ENCODE measurements at places on chromosomes 7 and 10. TPM values are rescaled to one million over a fixed set of nuclear protein-coding genes. Genes with fewer than 3 reads are reported as not detected.

GRCh38 chr10:91635401-91636400 is 2.8 kb upstream of the PPP1R3C start:
- no peak for DNase-seq

DNA sequence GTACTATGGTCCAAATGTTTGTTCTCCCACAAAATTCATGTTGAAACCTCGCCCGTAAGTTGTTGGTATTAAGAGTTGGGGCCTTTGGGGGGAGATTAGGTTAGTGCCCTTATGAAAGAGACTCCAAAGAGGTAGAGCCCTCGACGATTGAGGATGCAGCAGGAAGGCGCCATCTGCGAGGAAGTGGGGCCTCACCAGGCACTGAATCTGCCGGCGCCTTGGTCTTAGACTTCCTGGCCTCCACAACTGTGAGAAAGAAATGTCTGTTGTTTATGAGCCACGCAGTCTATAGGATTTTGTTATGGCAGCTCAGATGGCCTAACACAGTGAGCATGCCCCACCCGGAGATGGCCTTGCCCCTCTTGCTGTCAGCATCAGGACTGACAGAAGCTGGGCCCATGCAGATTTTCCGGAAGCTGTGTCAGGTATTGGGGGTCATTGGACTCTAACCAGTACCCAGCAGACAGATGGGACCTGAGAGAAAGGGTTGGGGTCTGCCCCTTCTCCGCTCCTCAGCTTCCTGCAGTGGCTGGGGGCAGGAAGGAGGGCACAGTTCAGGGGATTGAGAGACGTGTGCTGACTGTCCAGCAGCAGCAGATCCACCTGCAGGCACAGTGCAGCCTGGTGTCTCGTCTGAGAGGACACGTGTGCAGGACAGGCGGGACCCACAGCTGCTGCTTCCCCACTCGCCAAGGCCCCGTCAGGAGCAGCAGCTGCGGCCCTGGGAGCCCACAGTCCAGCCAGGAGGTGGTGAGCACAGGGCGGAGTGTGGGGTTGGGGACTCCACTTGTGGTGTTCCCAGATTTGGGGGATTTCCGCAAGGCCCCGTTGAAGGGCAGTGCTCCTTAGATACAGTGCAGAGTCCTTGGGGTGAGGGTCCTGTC is 47.8 kb downstream of the MGMT start:
- DNase-seq = no peak

DNA sequence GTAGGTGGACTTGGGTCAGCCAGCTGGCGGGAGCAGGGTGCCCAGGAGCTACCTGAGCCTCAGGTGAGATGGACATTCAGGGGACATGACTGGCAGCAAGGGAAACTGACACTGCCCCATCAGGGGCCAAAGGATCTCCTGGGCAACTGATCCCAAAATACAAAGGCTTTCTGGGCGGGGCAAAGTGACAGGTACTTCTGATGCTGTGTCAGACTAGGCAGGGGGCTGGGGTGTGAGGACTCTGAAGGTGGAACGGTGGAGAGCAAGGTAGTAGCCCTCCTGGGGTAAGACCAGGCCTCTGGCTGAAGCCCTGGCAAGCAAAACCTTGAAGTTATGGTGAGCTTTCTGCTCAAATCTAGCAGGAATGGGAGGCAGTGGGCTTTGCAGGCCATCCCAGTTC is 4.4 kb downstream of the OPN4 start:
- no peak for DNase-seq

The TMEM176B gene
- 3.1 TPM for polyA plus RNA-seq

GRCh38 chr10:131168238-131168875 is 143.2 kb downstream of the TCERG1L start:
- no peak for DNase-seq

GRCh38 chr7:35993676-35994606 is 159.1 kb upstream of the EEPD1 start:
- DNase-seq = no peak

- DNase-seq = no peak
Measured at GRCh38 chr7:157019718-157020451, 9.4 kb upstream of the MNX1 start.

DNA sequence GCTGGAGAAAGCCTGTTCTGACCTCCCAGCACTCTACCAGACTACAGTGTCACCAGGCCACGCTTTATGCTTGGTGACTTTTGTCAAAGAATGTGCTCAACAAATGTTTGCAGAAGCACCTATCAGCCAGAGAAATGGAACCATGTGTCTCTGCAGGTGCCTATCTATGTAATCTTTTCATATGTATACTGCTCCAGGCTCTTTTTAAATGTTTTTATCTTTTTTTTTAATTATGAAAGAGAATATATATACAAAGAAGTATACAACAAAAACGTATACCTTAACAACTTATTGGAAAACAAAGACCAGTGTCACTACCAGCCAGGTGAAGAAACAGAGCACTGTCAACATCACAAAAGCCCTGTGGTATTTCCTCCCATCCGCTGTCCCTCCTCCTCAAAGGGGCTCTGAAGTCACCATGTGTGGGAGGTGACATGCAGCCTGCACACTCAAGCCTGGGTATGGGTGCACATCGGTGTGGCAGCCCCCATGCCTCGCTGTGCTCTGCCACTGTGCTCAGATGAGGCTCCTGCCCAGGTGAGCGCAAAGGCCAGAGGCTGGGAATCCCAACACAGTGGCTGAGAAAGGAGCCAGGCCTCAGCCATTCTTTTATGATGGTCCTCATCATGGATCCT is 120.6 kb downstream of the CLEC2L start:
- no peak for DNase-seq

GRCh38 chr10:85598646-85599045 is 767.9 kb downstream of the GRID1 start:
- DNase-seq = no peak

The PNLIPRP2 gene
- not detected for polyA plus RNA-seq

GRCh38 chr7:154789404-154789803 is 213.5 kb downstream of the PAXIP1 start:
- no peak for DNase-seq

- no peak for DNase-seq
Measured at GRCh38 chr7:34751725-34752643, 94.0 kb downstream of the NPSR1 start.

The SNCG gene
- 4.6 TPM for polyA plus RNA-seq

DNA sequence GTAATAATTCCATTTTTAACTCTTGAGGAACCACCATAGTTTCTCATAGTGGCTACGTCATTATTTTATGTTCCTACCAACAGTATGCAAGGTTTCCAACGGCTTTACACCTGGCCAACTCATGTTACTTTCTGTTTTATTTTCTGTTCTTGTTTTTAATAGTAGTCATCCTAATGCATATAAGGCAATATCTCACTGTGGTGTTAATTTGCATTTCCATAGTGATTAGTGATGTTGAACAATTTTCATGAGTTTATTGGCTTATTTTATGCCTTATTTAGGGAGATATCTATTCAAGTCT is 465.5 kb upstream of the KLF6 start:
- no peak for DNase-seq

The WASL gene
- 11.9 TPM for polyA plus RNA-seq

The VSTM4 gene
- polyA plus RNA-seq = 3.9 TPM

GRCh38 chr10:11602919-11603523 is 8.4 kb downstream of the USP6NL start:
- no peak for DNase-seq

The PTF1A gene
- polyA plus RNA-seq = not detected

- DNase-seq = no peak
Measured at GRCh38 chr10:117819304-117819703, 227.4 kb downstream of the RAB11FIP2 start.

DNA sequence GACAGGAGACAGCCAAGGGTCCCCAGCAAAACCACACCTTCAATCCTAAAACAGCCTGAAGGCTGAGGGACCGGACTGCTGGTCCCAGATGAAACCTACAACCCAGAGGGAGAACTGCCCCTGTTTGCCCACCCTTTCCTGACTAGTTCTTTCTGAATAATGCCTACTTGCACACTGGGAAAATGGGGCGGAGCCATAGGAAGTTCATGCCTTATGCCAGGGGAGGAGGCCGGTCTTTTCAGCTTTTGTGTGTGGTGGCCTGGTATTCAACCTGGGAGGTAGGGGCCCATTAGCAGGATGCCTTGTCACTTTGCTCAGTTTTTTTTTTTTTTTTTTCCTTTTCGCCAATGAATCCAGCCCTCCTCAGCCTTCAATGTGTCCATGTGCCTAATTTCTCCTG is 20.7 kb downstream of the TOMM7 start:
- no peak for DNase-seq

DNA sequence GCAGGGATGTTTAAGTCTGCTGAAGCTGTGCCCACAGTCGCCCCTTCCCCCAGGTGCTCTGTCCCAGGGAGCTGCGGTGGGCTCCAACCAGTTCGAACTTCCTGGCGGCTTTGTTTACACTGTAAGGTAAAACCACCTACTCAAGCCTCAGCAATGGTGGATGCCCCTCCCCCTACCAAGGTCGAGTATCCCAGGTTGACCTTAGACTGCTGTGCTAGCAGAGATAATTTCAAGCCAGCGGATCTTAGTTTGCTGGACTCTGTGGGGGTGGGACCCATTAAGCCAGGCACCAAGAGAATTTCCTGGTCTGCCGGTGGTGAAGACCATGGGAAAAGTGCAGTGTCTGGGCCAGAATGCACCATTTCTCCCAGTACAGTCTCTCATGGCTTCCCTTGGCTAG is 56.0 kb downstream of the CCDC7 start:
- DNase-seq = no peak

The PRSS37 gene
- not detected for polyA plus RNA-seq

The LRRC4 gene
- 0.35 TPM for polyA plus RNA-seq

The ITPRID1 gene
- not detected for polyA plus RNA-seq

GRCh38 chr10:58782876-58783851 is 270.5 kb downstream of the BICC1 start:
- DNase-seq = no peak

The OR2A7 gene
- not detected for polyA plus RNA-seq

DNA sequence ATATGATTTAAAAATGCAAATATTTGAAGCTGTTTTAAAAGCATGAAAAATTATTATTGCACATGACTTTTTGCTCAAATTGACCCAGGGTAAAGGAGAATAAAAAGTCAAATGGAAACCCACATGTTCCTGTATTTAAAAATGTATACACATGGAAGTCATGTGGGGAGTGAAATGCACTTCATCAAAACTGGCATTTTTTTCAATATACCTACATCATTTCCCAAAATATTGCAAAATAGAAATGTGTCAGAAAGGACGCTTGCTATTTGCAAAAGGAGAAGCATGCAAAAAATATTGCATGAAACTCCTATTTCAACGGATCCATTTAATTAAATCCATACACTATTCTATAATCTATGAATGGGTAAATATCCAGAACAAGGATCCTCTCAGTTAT is 117.0 kb downstream of the POU6F2 start:
- DNase-seq = no peak

The LBX1 gene
- polyA plus RNA-seq = not detected

- DNase-seq = no peak
Measured at GRCh38 chr7:72267291-72267800, 144.8 kb downstream of the CALN1 start.

DNA sequence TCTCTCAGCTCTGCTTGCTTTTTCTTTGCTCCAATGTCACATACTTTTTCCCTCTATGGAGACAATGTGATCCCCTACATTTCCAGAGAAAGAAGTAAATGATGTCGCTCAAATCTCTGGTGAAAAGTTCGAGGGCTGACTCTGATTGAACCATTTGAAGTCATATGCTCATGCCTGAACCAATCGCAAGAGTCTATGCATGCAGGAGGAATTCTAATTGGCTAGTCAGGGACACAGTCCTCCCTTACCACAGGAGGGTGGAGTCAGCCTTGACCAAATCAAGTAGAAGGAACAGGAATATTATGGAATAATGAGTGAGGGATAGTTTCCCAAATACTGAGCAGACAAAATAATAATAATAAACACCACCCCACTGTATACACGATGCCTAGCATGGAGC is 96.8 kb downstream of the PRLHR start:
- no peak for DNase-seq

The MRLN gene
- not detected for polyA plus RNA-seq

The PIP gene
- polyA plus RNA-seq = not detected

- DNase-seq = no peak
Measured at GRCh38 chr10:58543141-58543540, 30.5 kb downstream of the BICC1 start.

The CAMK1D gene
- polyA plus RNA-seq = 10.4 TPM

The CALML5 gene
- polyA plus RNA-seq = not detected

DNA sequence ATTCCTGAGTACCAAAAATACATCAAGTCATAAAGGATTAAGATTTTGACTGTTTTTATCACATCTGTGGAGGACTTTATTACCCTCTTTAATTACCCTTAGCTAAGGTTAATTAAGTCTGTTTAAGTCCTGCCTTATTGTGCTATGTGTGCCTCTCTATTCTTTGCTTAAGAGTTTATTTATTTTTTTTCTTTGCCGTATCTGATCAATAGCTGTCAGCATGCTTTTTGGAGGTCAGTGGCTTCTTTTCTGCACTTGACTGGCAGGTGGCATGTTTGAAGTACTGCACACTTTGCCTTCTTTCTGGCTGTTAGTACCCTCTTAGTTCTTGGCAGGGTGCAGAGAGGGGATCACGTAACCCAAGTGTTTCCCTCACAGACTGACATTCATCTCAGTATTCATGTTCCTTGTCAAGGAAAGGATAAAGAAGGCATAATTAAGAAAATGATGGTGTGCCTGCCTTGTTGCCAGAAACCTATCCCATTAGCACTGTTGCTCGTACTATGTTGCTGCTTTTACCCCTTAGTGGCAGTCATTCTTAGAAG is 225.8 kb downstream of the EXOC4 start:
- no peak for DNase-seq

GRCh38 chr10:74544106-74544505 is 282.3 kb upstream of the KAT6B start:
- DNase-seq = no peak

The DLX5 gene
- polyA plus RNA-seq = not detected

DNA sequence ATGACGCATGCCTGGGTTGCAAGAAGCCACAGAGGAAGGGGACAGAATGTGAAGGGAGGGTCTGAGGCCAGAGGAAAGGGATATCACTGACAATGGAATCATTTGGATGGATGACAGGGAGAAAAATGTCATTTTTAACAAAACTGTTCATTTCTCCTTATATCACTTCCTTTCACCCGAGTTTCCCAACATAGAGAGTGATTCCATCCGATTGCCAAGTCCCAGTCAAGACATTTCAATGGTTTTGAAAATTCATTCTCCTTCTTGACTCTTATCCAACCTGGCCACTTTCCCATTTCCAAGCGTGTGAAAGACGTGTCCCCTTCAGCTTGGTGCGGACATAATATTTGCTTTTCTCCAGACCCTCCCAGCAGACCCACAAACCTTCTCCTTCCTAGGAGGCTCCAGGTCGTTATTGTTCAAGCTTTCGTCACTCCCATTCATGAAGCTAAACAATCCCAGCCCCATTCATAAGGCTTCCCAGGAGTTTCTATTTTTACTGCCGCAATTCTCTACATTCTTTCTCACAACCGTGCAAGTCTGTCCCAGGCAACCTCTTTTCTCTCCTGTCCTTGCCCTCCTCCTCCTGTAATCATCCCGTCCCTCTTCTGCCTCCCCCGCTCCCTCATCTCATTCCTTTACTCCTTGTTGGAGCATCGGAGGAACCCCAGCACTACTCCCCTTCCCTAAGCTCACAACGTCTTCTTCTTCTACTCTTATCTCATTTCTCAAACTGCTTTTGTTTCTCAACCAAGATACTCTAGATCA is 301.3 kb upstream of the KLF6 start:
- DNase-seq = no peak

The GPR15LG gene
- polyA plus RNA-seq = not detected

GRCh38 chr7:123131140-123131539 is 68.6 kb downstream of the SLC13A1 start:
- no peak for DNase-seq

GRCh38 chr10:3772361-3773171 is 12.4 kb downstream of the KLF6 start:
- DNase-seq = no peak

The TDRD1 gene
- not detected for polyA plus RNA-seq

The FKBP6 gene
- not detected for polyA plus RNA-seq

- no peak for DNase-seq
Measured at GRCh38 chr10:30868611-30869010, 163.1 kb downstream of the ZNF438 start.

The PON3 gene
- not detected for polyA plus RNA-seq

Data from AG04450 (cell line).